A549 treated with AZD2906 at 1 μM for 4 hours (cell line): ENCODE measurements at places on chromosomes 2 and 18. TPM values are rescaled to one million over a fixed set of nuclear protein-coding genes. Genes with fewer than 3 reads are reported as not detected.

MAP4K3 gene
- total RNA-seq = 15.7 to 21.3 TPM (median 18.8 TPM) in 5 replicates

CIB4 gene
- 0.17 to 0.19 TPM in 2 of 5 replicates, not detected in the others for total RNA-seq

ASPRV1 gene
- total RNA-seq = 0.20 to 0.38 TPM (median 0.25 TPM) in 5 replicates

SPP2 gene
- not detected in 5 replicates for total RNA-seq

RTP5 gene
- not detected in 5 replicates for total RNA-seq

RGPD4 gene
- 0.03 to 0.07 TPM (median 0.05 TPM) in 4 of 5 replicates, not detected in the other for total RNA-seq

KLHL29 gene
- 4.9 to 6.8 TPM (median 5.7 TPM) in 5 replicates for total RNA-seq

NPPC gene
- total RNA-seq = 0.24 to 0.70 TPM (median 0.34 TPM) in 4 of 5 replicates, not detected in the other

GALM gene
- 13.5 to 19.9 TPM (median 15.3 TPM) in 5 replicates for total RNA-seq

SS18 gene
- 44.5 to 54.0 TPM (median 51.4 TPM) in 5 replicates for total RNA-seq

TRIM43 gene
- total RNA-seq = 0.07 to 0.23 TPM (median 0.09 TPM) in 4 of 5 replicates, not detected in the other

CHRND gene
- not detected in 5 replicates for total RNA-seq

PRKAG3 gene
- total RNA-seq = not detected in 5 replicates

ANTXR1 gene
- total RNA-seq = 94.7 to 152 TPM (median 122 TPM) in 5 replicates

SERPINB12 gene
- not detected in 5 replicates for total RNA-seq
